ENCODE measurements at places on chromosomes 13 and 19. TPM values are rescaled to one million over a fixed set of nuclear protein-coding genes. Genes with fewer than 3 reads are reported as not detected.

- no peak for DNase-seq
Observed at GRCh38 chr19:32318884-32319520, 26.4 kb upstream of the ZNF507 start.

- DNase-seq, result no peak
Observed at GRCh38 chr13:65054277-65054676, 2175.9 kb downstream of the PCDH9 start.

GRCh38 chr19:45217957-45218334 is 27.3 kb downstream of the EXOC3L2 start:
- DNase-seq, result no peak

GRCh38 chr19:14614099-14614412 is 31.2 kb downstream of the CLEC17A start:
- no peak for DNase-seq

DNA sequence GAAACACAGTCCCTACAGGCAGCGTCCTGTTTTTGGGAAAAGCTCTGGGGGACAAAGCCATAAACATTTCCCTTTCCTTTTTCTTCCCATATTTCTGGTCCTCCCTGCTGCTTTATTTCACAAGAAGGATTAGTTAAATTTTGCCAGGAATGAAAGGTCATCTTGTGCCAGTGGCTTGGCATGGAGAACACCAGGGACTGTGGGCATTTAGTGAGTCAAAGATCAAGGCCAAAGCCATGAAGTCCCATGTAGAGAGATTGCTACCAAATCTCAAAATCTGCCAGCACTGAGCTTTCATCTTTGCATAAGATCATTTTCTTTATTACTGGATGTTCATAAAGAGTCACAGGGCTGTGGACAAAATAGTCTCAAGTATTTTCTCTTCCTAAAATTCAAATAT is 29.1 kb upstream of the SLC46A3 start:
- no peak for DNase-seq

DNA sequence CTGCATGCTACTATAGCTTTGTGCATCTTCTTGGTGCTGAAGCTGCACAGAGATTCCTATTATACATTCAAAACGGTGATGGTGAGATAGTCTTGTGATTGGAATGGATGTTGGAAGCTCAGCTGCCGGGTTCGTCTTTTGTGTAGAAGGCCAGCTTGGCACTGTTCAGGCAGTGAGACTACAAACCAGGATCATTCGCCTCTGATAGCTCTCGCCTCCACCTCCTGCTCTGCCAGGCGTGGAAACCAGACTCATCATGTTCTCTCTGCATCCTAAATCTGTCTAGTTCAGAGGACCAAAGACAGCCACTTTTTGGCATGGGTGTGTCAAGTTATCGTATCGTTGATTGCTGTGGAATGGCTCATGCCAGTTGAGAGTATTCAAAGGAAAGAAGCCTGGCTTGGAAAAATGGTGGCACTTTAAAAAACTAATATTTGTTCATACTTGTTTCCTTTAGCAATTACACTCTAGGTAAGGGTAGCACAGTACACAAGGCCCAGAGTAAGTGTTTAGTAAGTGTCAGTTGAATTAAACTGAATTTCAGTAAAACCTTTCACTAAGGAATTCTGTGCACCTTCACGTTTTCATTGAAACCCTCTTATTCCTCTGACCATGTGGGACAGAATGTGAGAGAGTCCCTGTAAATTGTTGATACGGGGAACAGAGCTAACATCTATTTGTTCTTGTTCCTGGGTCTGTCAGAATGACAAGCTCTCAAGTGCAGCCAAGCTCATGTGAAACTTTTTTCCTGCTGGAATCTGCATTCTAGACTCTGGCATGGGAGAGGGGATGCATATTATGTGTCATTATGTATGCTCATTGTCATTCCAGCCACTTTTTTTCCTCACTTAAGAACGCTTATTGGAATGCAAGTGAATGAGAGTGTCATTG is 69.8 kb downstream of the DPY19L3 start:
- DNase-seq, result no peak

GRCh38 chr13:51726446-51727193 is 77.3 kb downstream of the DHRS12 start:
- DNase-seq, result no peak

DNA sequence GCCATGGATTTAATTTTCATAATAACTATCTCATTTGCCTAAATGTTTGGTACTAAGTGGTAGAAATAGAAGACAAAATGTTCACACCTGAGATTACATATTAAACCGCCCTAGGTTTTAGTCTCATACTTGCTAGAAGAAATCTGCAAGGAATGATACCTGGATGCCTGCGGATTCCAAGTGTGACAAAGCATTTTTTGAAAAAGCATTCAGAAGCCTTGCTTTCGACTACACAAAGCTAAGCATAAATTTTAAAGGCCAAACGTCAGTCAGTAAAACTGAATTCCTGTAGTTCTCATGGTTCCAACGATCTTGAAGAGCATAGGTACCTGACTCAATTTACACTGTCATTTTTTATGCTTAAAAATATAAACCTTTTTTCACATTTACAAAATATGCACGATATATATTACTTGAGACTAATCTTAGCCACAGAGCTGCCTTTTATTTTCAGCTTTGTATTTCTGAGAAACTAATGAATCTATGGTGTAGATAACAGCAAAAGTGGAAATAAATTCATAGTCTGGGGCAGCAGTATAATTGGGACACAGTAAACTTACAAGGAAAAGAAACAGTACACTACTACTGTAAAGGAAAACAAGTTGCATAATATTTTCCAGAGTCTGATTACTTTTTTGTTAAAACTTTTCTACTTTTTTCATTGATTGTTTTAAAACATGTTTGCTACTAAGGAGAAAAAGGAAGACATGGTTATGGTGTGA is 1.2 kb upstream of the LRRC63 start:
- DNase-seq, result no peak

DNA sequence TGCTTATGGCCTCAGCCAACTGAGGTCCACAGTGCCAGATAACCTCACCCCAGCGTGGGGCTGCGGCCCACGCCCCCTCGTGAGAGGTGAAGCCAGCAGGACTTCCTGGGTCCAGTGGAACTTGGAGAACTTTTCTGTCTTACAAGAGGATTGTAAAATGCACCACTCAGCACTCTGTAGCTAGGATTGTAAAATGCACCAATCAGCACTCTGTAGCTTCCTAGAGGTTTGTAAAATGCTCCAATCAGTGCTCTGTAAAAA is 109.1 kb downstream of the AKAP11 start:
- DNase-seq, result no peak

- no peak for DNase-seq
Observed at GRCh38 chr13:68030152-68030809, 800.1 kb upstream of the PCDH9 start.

DNA sequence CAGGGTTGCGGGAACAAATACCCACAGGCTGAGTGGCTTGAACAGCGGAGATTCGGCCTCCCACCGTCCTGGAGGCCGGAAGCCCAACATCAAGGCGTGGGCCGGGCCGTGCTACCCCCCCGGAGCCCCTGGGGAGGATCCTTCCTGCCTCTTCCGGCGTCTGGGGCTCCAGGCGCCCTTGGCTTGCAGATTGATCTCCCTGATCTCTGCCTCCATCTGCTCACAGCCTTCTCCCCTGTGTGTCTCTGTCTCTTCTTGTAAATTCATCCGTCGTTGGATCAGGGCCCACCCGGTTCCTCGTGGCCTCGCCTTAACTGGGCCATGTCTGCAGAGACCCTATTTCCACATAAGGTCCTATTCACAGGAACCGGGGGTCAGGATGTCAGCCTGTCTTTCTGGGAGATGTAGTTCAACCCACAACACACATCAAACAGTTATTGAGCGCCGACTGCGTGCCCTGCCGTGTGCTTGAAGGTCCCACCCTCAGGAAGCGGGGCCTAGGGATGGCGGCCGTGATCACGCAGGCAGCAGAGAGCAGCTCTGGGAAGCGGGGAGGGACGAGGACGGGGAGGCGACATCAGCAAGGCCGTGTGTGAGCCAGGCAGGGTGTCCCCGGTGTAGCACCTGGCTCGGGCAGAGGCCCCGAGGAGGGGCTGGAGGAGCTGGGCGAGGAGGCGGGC is 21.3 kb downstream of the HCN2 start:
- DNase-seq, result peak; percentile 66

Gene CEACAM3
- total RNA-seq, result not detected
